ENCODE measurements at places on chromosomes 13 and 19.

DNA sequence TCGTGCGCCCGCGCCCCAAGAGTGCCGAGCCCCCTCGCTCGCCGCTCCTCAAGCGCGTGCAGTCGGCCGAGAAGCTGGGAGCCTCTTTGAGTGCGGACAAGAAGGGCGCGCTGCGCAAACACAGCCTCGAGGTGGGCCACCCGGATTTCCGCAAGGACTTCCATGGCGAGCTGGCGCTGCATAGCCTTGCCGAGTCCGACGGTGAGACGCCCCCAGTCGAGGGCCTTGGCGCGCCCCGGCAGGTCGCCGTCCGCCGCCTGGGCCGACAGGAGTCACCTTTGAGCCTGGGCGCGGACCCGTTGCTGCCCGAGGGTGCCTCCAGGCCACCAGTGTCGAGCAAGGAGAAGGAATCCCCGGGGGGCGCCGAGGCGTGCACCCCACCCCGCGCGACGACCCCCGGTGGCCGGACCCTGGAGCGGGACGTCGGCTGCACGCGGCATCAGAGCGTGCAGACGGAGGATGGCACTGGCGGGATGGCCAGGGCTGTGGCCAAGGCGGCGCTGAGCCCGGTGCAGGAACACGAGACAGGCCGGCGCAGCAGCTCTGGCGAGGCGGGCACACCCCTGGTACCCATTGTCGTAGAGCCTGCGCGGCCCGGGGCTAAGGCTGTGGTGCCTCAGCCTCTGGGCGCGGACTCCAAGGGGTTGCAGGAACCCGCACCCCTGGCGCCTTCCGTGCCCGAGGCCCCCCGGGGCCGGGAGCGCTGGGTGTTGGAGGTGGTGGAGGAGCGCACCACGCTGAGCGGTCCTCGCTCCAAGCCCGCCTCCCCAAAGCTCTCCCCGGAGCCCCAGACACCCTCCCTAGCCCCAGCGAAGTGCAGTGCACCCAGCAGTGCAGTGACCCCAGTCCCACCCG, 7.1 kb downstream of the DNASE2 start:
- DNase-seq = no peak

DNA sequence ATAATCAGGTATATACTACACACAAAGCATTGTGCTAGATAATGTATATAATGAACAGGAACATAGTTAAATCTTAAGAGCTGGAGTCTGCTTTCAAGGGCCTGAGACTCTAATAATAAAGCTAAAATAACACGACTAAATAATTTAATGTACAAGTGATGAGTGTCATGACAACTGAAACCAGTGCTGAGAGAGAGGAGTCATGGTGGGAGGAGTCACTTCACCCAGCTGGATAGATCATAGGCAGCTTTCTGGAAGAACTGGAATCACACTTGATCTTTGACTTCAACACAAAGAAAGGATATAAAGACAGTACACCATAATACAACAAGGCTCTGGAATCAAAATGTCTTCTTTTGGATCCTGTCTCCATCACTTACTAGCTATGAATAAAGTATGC, 7.1 kb downstream of the RBM26 start:
- no peak for DNase-seq

- no peak for DNase-seq
Measured at GRCh38 chr19:40089462-40089861, 1.3 kb downstream of the ZNF780A start.

- DNase-seq = no peak
Measured at GRCh38 chr19:10219678-10220077, 11.5 kb downstream of the S1PR2 start.

GRCh38 chr19:50300814-50301606, 28.2 kb downstream of the KCNC3 start:
- DNase-seq = no peak

GRCh38 chr19:8371011-8371804, 7.3 kb downstream of the ANGPTL4 start:
- DNase-seq = no peak

GRCh38 chr19:20182222-20182785, 15.3 kb downstream of the ZNF486 start:
- no peak for DNase-seq

DNA sequence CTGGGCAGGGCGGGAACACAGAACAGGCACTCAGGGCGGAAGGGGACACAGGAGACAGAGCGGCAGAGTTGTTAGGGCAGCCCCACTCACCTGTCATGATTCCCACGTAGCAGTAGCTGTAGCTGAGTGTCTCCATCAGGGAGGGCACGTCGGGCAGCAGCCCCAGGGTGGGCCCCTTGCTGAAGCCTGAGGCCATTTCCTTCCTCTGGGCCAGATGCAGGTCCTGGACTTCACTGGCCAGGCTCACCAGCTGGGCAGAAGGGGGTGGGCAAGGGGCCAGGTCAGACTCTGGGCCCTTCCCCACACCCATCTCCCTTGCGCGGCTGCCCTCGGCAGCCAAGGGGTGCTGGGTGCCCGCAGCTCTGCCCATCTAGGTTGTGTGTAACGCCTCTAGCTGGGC, 5.9 kb downstream of the MBOAT7 start:
- no peak for DNase-seq

DNA sequence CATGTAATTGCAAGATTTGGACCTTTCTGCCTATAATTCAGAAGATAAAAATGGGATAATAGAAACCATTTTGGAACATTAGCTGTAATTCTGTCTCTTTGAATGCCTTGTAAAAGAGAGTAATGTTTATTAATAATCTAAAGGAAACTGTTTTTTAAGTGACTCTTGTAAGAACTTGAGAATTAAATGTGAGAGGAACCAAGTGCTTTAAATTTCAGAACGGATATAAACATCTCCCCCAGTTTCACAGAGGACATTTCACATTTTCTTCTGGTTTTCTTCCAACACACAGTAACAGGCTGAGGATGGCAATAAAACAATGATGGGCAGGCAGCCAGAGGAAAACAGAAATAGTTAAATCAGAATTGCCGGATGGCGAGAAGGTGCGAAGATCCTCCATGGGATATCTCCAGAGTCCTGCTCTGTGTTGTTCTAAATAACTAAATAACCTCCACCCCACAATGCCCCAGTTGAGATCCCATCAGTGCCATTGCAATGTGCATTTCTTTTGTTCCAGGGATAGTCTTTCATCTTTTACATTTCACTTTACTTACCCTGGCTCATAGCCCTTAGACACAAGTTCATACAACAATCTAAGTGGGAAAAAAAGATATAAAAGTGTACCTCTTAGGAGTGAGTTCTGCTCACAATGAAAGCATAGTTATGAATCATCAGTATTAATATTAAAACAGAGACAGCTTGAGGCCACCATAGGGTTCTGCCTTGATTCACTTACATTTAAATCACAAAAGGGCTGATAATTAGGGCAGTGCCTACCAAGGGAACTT, 73.3 kb downstream of the TNFRSF19 start:
- DNase-seq = no peak

Measured in epithelial cell of prostate (primary cell).